ENCODE measurements at places on chromosomes 12 and 14. TPM values are rescaled to one million over a fixed set of nuclear protein-coding genes. Genes with fewer than 3 reads are reported as not detected.

DNA sequence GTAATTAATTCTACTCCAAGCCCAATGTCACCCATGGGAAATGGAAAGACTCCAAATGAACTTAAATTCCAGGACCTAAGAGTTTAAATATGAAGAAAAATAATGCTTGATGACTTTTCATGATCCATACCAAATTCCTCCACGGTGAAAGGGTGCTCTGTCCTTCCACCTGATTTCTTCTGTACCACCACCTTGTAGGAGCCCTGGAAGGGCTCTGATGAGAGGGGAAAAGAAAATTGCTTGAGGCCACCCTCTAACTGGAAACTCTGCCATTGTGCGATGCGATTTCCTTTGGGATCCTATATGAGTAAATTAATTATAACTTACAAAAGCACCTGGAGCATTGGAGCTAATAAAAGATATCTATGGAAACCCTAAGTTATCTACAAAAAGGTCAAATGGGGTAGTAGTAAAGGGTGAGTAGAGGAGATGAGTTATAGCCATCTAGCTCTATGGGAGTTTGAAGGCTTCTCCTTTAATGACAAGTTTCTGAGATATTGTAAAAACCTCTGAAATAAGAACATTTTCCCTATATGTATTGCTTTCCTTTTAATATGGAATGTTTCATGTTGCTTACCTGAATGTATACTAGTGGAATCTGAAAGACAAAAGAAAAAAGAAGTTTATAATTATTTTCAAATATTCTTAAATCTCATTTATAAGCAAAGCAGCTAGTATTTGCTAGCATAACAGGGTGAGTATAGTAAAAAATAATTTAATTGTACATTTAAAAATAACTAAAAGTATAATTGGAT, 5.8 kb downstream of the A2M start:
- DNase-seq: no peak

DNA sequence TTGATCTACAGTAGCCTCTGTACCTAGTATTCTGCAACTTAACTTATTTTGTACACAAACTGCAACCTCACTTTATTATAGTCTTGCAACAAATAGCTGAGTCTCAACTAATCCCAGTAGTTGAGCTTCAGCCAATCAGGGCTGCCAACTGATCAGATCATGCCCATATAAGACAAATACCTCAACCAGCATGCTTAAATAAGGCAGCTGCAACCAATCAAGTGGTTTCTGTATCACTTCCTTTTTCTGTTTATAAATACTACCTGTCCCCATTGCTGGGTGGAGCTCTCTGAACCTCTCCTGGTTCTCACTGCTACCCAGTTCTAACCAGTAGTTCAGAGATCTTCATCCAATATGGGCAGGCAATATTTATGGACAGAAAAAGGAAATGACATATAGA, 248.5 kb upstream of the FBXO33 start:
- DNase-seq: no peak

GRCh38 chr12:3077572-3078081, 448 bp downstream of the TSPAN9 start:
- peak; percentile 65 for DNase-seq

- DNase-seq: peak; percentile 89
These were observed 1120.8 kb upstream of the TMEM132C start for GRCh38 chr12:127145929-127146789.

GRCh38 chr12:46402941-46403718, 30.6 kb upstream of the SLC38A2 start:
- DNase-seq: no peak

MDGA2 gene
- total RNA-seq: not detected

DNA sequence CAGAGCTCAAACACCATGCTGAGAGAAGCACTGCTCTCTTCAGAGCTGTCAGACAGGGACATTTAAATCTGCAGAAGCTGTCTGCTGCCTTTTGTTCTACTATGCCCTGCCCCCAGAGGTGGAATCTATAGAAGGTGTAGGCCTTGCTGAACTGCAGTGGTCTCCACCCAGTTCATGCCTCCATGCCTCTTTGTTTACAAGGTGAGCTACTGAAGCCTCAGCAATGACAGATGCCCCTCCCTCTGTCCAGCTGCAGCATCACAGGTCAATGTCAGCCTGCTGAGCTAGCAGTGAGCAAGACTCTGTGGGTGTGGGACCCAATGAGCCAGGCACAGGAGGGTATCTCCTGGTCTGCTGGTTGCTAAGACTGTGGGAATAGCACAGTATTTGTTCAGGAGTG, 25.4 kb upstream of the CCDC198 start:
- DNase-seq: no peak

DNA sequence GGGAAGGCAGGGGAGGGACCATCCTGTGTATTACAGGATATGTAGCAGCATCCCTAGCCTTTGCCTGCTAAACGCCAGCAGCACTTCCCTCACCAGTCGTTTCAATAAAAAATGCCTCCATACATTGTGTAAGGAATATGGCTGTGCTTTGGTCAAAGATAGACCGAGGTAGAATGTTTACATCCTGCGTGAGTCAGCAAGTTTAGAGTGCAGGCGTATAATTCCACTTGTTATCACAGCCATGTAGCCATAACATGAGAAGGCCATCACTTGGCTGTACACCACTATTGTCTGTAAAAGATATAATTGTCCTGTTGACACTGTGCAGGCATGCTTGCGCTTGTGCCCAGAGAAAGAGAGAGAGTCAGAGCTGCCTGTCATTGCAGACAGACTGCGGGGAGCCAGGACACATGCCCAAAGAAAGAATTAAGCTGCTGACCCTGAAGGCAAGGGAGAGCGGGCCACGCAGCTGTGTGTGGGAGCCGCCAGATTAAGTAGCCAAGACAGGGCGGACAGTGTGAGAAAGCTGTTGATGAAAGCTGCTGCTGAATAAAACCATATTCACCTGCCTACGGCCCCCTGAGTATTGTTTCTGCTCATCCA, 68.4 kb downstream of the CRACR2A start:
- peak; percentile 59 for DNase-seq

ANGEL1 gene
- total RNA-seq: 8.7 TPM

KRT85 gene
- total RNA-seq: not detected

DNA sequence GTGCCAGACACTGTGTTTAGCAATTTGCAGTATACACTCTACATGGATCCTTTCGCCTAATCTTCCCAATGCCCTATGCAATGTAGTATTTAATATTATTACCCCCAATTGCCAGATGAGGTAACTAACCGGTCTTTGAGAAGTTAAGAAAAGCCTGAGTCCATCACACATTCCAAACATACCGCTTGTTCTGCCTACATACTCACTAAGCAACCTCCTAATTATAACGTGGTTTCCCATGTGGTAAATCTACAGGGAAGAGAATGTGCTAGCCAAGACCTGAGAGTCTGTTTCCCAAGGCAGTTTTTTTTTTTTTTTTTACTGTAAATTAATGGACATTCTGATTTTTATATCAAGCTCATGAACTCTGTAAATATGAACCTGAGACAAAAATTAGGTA, 37.2 kb downstream of the ATP2B1 start:
- no peak for DNase-seq

- DNase-seq: no peak
These were observed 82.1 kb upstream of the BDKRB2 start for GRCh38 chr14:96122496-96122895.

KRT3 gene
- not detected for total RNA-seq

- no peak for DNase-seq
These were observed 70.5 kb upstream of the FRMD6 start for GRCh38 chr14:51581017-51581881.

- DNase-seq: no peak
These were observed 463 bp downstream of the NACA start for GRCh38 chr12:56724701-56724971.

DNA sequence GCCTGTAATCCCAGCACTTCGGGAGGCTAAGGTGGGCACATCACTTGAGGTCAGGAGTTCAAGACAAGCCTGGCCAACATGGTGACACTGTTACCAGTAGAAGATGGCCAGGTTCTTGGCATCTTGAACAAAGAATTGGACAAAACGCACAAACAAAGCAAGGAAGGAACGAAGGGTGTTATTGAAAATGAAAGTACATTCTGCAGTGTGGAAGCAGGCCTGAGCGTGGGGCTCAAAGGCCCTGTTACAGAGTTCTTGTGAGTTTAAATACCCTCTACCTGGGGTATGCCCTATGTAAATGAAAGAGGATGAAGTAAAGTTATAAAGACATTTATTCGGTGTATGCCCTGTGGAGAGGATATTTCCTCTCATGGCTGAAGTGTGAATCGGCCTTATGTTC, 20.8 kb upstream of the CDK17 start:
- DNase-seq: no peak

- DNase-seq: no peak
These were observed 17.0 kb downstream of the OR8S1 start for GRCh38 chr12:48542300-48542928.

- DNase-seq: no peak
These were observed 143.7 kb upstream of the DIO2 start for GRCh38 chr14:80354860-80355581.

GRCh38 chr12:16034136-16034817, 123.1 kb downstream of the DERA start:
- no peak for DNase-seq

DNA sequence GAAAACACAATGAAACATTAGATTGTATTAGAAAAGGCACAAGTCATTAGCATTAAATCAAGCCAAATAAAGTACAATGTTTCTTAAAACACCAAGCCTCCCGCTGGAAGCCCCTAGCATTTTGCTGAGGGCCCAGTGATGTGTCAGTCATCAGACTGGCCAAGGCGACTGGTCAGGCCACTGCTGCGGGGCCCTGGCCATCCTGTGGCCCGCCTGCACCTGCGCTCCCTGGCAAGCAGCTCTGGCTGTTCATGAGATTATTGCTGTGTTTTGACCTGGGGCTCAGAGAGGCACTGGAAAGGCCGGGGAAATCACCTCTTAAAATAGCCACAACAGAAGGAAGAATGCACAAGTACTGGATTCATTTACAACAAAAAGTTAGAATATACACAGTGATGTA, 24.2 kb upstream of the AMN start:
- no peak for DNase-seq

DNA sequence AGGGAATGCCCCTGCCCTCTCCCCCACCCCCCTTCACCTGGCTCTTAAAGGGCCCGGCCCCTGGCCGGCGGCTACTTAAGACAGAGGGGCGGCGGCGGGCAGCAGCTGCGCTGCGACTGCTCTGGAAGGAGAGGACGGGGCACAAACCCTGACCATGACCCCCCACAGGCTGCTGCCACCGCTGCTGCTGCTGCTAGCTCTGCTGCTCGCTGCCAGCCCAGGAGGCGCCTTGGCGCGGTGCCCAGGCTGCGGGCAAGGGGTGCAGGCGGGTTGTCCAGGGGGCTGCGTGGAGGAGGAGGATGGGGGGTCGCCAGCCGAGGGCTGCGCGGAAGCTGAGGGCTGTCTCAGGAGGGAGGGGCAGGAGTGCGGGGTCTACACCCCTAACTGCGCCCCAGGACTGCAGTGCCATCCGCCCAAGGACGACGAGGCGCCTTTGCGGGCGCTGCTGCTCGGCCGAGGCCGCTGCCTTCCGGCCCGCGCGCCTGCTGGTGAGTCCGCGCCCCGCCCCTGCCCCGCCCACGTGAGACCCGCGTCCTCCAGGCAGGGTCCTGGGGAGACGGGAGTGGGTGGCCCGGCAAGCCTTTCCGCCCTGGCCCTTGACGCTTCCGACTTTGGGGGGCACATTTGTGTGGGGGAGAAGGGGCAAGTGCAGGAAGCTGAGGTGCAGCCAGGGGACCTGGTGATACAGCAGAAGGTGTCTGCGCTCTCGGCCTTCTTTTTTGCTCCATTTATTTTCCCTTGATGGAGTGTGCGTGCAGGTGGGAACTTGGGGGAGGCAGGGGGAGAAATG, at the start of gene IGFBP6:
TSS of gene IGFBP6 (plus strand) at position 104 of the 790 bp plus-strand sequence. CDS start at position 155, 51 bp downstream.
- peak; percentile 85 for DNase-seq

DNA sequence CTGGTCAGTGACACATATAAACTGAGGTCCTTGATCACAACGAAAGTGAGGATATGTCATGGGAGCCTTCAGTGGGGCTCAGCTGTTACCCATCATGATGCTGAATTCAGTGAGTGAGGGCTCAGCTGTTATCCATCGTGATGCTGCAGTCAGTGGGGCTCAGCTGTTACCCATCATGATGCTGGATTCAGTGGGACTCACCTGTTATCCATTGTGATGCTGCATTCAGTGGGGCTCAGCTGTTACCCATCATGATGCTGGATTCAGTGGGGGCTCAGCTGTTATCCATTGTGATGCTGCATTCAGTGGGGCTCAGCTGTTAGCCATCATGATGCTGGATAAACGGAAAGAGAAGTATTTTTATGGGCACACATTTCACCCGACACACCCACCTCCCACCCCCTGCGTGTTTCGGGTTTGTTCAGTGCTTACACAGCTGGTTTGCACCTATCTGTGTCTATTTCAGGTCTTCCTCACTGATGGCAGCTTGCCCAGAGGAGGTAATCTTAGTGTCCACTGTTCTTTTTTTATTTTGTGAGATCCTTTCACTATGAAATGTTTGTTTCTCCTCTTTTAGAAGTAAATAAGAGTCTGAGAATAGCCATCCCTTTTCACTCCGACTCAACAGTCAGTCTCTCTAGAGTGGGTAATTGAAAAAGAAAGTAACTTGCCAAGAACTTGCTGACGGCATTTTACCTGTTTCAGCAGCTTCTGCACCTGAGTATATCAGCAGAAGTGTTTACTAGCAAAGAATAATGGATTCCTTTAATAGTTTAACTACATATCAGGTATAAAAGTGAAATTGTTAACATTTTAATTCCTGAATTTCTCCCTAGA, 183.0 kb downstream of the ERC1 start:
- DNase-seq: no peak

GRCh38 chr12:119176267-119177055, 2.3 kb upstream of the HSPB8 start:
- peak; percentile 94 for DNase-seq

LMNTD1 gene
- total RNA-seq: not detected

GRCh38 chr12:30909349-30910037, 17.1 kb upstream of the TSPAN11 start:
- DNase-seq: no peak

SYNDIG1L gene
- total RNA-seq: not detected

DNA sequence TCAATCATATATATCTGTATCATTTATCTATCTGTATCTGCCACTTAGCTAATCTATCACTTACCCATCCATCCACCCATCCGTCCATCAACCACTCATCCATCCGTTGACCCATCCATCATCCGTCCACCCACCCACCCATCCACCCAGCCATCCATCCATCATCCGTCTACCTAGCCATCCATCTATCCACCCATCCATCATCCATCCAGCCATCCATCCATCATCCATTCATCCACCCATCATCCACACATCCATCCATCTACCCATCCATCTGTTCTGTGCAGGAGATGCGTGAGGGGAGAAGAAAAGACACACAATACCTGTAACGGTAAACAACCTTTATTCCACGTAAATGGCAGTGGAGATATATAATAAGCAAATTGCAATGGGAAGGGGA, 20.2 kb downstream of the NOC4L start:
- DNase-seq: no peak

DNA sequence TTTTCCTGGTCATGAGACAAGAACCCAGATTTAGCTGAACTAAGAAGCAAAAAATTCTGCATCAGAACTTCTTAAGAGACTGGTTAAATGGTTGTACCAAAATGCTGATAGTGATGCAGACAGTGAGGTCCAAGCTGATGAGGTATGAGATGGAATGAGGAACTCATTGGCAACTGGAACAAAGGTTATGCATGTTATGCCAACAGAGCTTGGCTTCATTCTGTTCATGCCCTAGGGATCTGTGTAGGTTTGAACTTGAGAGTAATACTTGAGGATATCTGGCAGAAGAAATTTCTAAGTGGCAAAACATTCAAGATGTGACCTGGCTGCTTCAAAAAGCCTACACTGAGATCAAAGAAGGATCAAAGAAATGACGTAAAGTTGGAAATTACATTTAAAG, 398.0 kb downstream of the FSCB start:
- DNase-seq: no peak

- peak; percentile 84 for DNase-seq
These were observed 1.0 kb downstream of the KLHL33 start for GRCh38 chr14:20434701-20435581.

- peak; percentile 49 for DNase-seq
These were observed 19.5 kb upstream of the HAL start for GRCh38 chr12:96015672-96016071.

All from Right ventricle myocardium superior (tissue), 1 donor.